ENCODE measurements at places on chromosomes 6 and 20.

DNA sequence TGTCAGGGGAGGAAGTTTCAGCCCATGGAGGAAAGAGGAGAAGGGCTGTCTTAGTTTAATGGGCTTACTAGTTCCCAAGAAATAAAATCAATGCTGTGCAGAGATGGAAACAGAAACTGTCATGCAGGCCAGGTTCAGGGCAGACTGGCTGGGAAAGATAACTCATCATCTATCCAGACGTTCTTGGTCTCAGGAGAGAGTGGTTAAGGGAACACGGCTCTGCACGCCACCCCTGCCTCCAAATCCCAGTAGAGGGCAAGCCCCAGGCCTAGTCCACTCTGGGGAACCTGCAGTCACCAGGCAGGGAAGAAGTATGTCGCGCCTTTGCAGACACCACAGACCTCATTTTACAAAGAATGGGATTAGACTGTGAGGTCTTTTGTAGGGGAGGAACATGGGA, 12.5 kb downstream of the ALDH8A1 start:
- no peak overlapping the region for H3K27ac ChIP-seq
- no peak for DNase-seq
- H3K4me1 ChIP-seq: peaks cover 5% of the 10 kb centered on the region
- no peak overlapping the region for H3K4me3 ChIP-seq

- no peak overlapping the region for H3K4me3 ChIP-seq
- no peaks in the 10 kb centered on the region for H3K36me3 ChIP-seq
- no peak for DNase-seq
- H3K27ac ChIP-seq: no peak overlapping the region
- H3K27me3 ChIP-seq: no peaks in the 10 kb centered on the region
- no peaks in the 10 kb centered on the region for H3K4me1 ChIP-seq
Measured at GRCh38 chr6:148240461-148240840, 102.2 kb upstream of the SASH1 start.

- H3K4me1 ChIP-seq: no peaks in the 10 kb centered on the region
- H3K4me3 ChIP-seq: no peak overlapping the region
- no peaks in the 10 kb centered on the region for H3K27me3 ChIP-seq
- no peak for DNase-seq
Measured at GRCh38 chr6:5466281-5467136, 205.2 kb downstream of the FARS2 start.

- no peak overlapping the region for H3K4me3 ChIP-seq
- no peak for DNase-seq
- peaks cover 19% of the 10 kb centered on the region for H3K4me1 ChIP-seq
- H3K27ac ChIP-seq: no peak overlapping the region
- H3K27me3 ChIP-seq: peaks cover 62% of the 10 kb centered on the region
Measured at GRCh38 chr6:28206928-28207509, 18.1 kb upstream of the ZSCAN9 start.

GRCh38 chr6:137846772-137847313, 20.2 kb upstream of the TNFAIP3 start:
- no peak for DNase-seq
- H3K4me3 ChIP-seq: no peak overlapping the region
- H3K27ac ChIP-seq: no peak overlapping the region
- H3K36me3 ChIP-seq: no peaks in the 10 kb centered on the region
- H3K27me3 ChIP-seq: no peaks in the 10 kb centered on the region

GRCh38 chr20:49916146-49917002, 1.0 kb upstream of the SPATA2 start:
- no peaks in the 10 kb centered on the region for H3K27me3 ChIP-seq
- no peak for DNase-seq
- H3K36me3 ChIP-seq: no peaks in the 10 kb centered on the region
- H3K27ac ChIP-seq: peak overlapping the region; percentile 100

DNA sequence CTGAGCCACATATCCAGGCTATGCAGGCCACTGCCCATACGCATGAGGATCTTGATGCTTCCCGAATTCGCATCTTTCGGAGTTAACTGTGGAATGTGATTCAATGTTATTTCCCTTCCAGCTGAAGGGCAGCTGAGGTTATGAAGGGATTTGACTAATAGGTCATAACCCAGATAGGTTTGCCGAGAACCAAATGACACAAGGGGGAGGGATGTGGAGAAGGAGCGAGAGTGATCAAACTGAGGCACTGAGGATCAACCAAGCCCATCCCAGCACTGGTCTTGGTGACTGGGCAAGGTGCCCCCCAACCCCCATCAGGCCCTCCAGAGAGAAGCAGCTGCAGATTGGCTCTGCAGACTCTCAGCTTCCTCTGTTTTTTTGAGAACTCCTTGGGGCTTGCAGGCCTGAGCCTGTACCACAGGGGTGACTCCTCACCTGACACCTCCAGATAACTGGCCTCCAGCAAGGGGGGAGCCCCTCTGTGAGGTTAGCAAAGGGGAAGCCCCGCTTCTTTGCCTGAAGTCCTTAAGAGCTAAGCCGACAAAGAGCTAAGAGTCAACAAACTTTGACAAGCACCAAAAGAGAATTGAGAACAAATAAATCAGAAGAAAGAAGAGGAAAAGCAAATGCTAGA, 185.9 kb downstream of the PDE7B start:
- H3K27ac ChIP-seq: no peak overlapping the region
- no peaks in the 10 kb centered on the region for H3K27me3 ChIP-seq
- no peaks in the 10 kb centered on the region for H3K36me3 ChIP-seq
- no peaks in the 10 kb centered on the region for H3K4me1 ChIP-seq

GRCh38 chr20:31790401-31790800, 28.8 kb upstream of the MYLK2 start:
- H3K27ac ChIP-seq: no peak overlapping the region
- no peak for DNase-seq
- no peaks in the 10 kb centered on the region for H3K36me3 ChIP-seq
- no peaks in the 10 kb centered on the region for H3K27me3 ChIP-seq

GRCh38 chr6:16635810-16636602, 125.3 kb downstream of the ATXN1 start:
- peaks cover 9% of the 10 kb centered on the region for H3K36me3 ChIP-seq
- peaks cover 9% of the 10 kb centered on the region for H3K4me1 ChIP-seq
- H3K27me3 ChIP-seq: no peaks in the 10 kb centered on the region
- no peak overlapping the region for H3K27ac ChIP-seq

DNA sequence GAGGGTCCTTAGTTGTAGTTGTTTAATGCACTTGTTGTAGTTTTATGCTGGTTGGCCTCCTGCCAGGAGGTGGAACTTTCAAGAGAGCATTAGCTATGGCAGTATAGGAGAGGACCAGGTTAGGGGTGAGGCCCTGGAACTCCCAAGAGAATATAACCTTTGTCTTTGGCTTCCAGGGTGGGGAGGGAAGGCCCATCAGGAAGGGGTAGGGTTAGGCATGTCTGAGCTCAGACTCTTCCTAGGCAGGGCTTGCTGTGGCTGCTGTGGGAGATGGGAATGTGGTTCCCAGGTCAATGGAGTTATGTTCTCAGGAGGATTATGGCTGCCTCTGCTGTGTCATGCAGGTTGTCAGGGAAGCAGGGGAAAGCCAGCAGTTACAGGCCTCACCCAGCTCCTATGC, 20.0 kb upstream of the GABRR1 start:
- no peaks in the 10 kb centered on the region for H3K36me3 ChIP-seq
- H3K27me3 ChIP-seq: peaks cover 13% of the 10 kb centered on the region
- DNase-seq: no peak

- no peak overlapping the region for H3K27ac ChIP-seq
- no peaks in the 10 kb centered on the region for H3K4me1 ChIP-seq
- H3K27me3 ChIP-seq: no peaks in the 10 kb centered on the region
- no peak for DNase-seq
Measured at GRCh38 chr6:87481931-87482330, 9.2 kb downstream of the SLC35A1 start.

DNA sequence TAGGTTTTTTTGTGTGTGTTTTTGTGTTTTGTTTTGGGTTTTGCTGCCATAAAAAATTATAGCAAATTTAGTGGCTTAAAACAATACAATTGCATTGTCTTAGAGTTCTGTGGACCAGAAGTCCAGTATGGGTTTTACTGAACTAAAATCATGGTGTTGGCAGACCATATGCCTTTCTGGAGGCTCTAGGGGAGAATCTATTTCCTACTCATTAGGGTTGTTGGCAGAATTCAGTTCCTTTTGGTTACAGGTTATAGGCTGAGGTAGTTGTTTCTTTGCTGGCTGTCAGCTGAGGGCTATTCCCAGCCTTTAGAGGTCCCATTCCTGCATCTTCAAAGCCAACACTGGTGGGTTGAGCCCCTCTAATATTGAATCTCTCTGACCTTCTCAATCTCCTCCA, 181.3 kb downstream of the IBTK start:
- H3K4me1 ChIP-seq: no peaks in the 10 kb centered on the region
- no peak for DNase-seq
- H3K36me3 ChIP-seq: no peaks in the 10 kb centered on the region

GRCh38 chr6:121405306-121405705, 30.1 kb upstream of the GJA1 start:
- no peaks in the 10 kb centered on the region for H3K4me1 ChIP-seq
- no peak for DNase-seq
- no peak overlapping the region for H3K4me3 ChIP-seq
- no peak overlapping the region for H3K27ac ChIP-seq
- no peaks in the 10 kb centered on the region for H3K36me3 ChIP-seq

- H3K36me3 ChIP-seq: no peaks in the 10 kb centered on the region
- H3K4me1 ChIP-seq: peaks cover 4% of the 10 kb centered on the region
- H3K27me3 ChIP-seq: no peaks in the 10 kb centered on the region
- DNase-seq: peak; percentile 0
- H3K4me3 ChIP-seq: peak overlapping the region; percentile 79
Measured at GRCh38 chr6:119856136-119856535, 506.6 kb upstream of the MAN1A1 start.

DNA sequence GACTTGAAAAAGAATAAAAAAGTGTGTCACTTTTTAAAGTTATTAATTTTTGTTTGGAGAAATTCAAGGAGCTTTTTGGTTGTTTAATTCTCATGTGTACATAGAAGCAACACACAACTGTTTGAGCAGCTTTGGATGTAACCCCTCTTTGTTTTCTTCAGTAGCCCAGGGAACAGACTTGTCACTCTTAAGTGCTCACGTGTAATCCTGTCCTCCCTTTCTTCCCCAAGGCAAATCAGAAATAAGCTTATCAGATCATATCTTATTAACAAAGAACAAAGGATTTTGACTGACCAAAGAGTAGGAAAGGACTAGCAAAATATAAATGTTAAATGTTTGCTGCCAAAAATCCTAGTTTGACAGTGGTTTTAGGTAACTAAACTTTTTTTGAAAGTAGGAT, 7.3 kb upstream of the FLRT3 start:
- H3K4me3 ChIP-seq: no peak overlapping the region
- no peaks in the 10 kb centered on the region for H3K36me3 ChIP-seq
- H3K4me1 ChIP-seq: no peaks in the 10 kb centered on the region
- no peak overlapping the region for H3K27ac ChIP-seq

- H3K4me3 ChIP-seq: no peak overlapping the region
- no peak overlapping the region for H3K27ac ChIP-seq
- H3K27me3 ChIP-seq: no peaks in the 10 kb centered on the region
- no peaks in the 10 kb centered on the region for H3K36me3 ChIP-seq
- peaks cover 32% of the 10 kb centered on the region for H3K4me1 ChIP-seq
Measured at GRCh38 chr6:34891296-34891695, 2.2 kb downstream of the ANKS1A start.

DNA sequence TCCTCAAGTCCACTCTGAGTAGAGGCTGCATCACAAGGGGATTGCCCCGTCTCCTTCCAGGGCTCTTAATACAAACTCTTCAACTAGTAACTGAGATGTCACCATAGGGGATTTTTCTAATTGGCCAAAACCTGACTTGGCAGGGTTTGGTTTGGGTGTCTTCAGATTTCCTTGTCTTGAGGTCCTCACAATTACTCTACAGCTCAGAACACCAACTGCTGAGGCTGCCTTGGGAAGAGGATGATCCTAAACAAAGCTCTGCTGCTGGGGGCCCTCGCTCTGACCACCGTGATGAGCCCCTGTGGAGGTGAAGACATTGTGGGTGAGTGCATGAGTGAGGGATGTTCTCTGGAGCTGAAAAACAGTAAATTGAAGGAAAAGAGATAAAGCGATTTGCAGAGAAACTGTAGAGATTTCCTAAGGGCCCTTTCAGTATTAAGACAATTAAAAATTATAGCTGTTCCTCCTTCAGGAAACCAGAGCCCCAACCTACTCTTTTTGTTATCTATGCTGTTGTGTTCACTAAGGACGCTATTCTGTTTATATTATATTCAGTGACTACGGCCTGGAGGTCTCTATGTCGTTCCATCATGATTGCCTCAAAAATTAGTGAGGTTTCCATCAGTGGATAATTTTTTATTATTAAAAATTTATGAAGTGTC, at the start of gene HLA-DQA1:
HLA-DQA1 (plus strand) TSS at position 188 of the 662 bp plus-strand sequence; CDS start at position 241, 53 bp downstream.
- peak; percentile 74 for DNase-seq
- no peaks in the 10 kb centered on the region for H3K27me3 ChIP-seq
- H3K4me3 ChIP-seq: peak within 1 kb of the TSS; percentile 74
- no peaks in the 10 kb centered on the region for H3K4me1 ChIP-seq
- H3K36me3 ChIP-seq: no peaks in the 10 kb centered on the region

- no peak overlapping the region for H3K4me3 ChIP-seq
- no peaks in the 10 kb centered on the region for H3K27me3 ChIP-seq
- DNase-seq: no peak
Measured at GRCh38 chr20:14991023-14991422, 653.6 kb upstream of the FLRT3 start.

DNA sequence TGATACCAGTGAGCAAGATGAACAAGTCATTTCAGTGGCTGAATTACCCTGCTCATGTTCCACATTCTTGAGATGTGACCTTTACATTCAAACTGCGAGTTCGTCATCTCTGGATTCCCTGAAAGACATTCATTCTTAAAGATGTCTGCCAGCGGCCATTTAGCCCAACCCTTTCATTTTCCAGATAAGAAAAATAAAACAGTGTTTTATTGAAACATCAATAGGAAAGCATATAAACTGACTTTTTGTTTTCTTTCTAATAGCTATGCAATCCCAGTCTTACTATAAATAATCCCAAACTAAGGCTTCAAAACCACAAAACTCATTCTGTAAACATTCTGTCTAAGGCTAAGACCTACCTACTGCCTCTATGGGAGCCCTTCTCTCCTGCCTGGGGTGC, 134.0 kb downstream of the SAMD5 start:
- DNase-seq: no peak
- H3K27me3 ChIP-seq: no peaks in the 10 kb centered on the region
- no peaks in the 10 kb centered on the region for H3K4me1 ChIP-seq
- no peak overlapping the region for H3K27ac ChIP-seq

GRCh38 chr6:139648430-139649000, 274.1 kb upstream of the CITED2 start:
- H3K36me3 ChIP-seq: no peaks in the 10 kb centered on the region
- H3K4me3 ChIP-seq: no peak overlapping the region
- no peak for DNase-seq
- H3K27me3 ChIP-seq: peaks cover 7% of the 10 kb centered on the region
- H3K27ac ChIP-seq: no peak overlapping the region
- H3K4me1 ChIP-seq: no peaks in the 10 kb centered on the region

DNA sequence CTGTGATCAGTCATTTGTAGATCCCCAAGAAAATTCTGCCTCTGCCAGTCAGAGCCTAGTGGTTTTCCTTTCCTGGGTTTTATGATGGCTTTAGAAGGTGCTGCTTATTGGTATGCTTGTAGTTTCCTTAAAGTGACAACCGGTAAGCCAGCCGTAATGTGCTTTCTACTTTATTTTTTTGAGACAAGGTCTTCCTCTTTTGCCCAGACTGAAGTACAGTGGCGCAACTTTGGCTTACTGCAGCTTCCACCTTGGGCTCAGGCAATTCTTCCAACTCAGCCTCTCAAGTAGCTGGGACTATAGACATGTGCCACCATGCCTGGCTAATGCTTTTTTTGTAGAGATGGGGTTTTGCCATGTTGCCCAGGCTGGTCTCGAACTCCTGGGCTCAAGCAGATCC, 23.5 kb downstream of the MCM8 start:
- DNase-seq: no peak
- H3K36me3 ChIP-seq: peaks cover 26% of the 10 kb centered on the region
- H3K27me3 ChIP-seq: no peaks in the 10 kb centered on the region
- H3K4me1 ChIP-seq: no peaks in the 10 kb centered on the region
- H3K4me3 ChIP-seq: no peak overlapping the region

GRCh38 chr6:10534419-10534762, 13.2 kb downstream of the GCNT2 start:
- no peak overlapping the region for H3K27ac ChIP-seq
- H3K4me3 ChIP-seq: no peak overlapping the region
- H3K36me3 ChIP-seq: no peaks in the 10 kb centered on the region
- DNase-seq: no peak
- no peaks in the 10 kb centered on the region for H3K27me3 ChIP-seq
